ENCODE measurements at places on chromosomes 1 and 21.

DNA sequence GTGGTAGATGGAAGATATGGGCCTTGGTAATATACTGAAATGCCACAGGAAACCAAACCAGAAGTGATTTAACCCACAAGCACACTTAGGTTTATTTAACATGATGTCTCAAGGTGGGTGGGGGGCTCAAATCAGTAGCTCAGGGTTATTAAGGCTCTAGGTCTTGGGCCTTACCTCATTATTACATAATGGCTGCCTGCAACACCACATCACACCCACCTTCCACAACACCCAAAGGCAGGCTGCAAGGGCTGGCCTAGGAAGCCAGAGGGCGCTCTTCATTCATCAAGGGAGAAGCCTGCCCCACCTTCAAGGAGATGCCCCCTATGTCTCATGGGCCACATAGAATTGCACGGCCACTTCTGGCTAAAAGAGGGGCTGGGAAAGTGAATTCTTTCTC lies 6.0 kb downstream of the TFF1 start:
- DNase-seq: no peak

DNA sequence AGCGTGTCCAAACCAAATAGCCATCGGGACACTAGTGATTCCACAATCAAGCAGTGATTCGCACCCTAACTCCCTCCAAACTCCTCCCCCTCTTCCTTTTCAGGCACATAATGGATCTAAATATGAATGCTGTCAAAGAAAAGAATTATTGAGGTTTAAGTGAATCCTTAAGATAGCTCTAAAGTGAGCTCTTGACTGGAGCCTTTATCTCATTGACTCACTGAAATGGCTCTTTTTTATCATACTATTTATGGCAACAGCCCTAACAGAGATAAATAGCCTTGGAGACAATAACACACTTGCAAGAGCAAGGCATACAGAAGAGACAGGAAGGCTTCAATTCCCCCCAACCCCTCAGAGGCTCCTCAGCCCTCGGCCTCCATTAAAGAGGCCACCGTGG lies 143.3 kb downstream of the PLXNA2 start:
- no peak for DNase-seq

- DNase-seq: no peak
Observed at GRCh38 chr1:235566084-235566483, 61.8 kb upstream of the B3GALNT2 start.

GRCh38 chr21:44002511-44002910 lies 9.6 kb upstream of the TRAPPC10 start:
- DNase-seq: no peak

GRCh38 chr1:229507502-229507901 lies 639 bp downstream of the NUP133 start:
- DNase-seq: no peak

DNA sequence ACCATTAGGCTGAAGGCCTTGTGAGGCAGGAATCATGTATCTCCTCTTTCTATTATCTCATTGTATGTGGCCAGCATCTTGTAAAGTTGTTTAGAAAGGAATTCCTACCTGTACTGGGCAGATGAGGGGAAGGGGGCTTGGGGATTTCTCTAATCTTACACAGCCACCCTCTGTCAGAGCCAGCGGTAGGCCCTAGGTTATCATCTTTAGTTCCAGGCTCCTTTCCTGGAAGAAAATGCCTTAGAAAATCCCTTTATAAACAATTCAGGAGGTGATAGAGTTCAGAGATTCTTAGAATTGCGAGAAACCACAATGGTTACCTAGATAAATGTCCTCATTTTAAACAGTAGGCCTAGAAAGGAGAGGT lies 35.2 kb downstream of the DPT start:
- no peak for DNase-seq

GRCh38 chr1:88655685-88656299 lies 28.3 kb upstream of the PKN2 start:
- DNase-seq: peak; percentile 23

DNA sequence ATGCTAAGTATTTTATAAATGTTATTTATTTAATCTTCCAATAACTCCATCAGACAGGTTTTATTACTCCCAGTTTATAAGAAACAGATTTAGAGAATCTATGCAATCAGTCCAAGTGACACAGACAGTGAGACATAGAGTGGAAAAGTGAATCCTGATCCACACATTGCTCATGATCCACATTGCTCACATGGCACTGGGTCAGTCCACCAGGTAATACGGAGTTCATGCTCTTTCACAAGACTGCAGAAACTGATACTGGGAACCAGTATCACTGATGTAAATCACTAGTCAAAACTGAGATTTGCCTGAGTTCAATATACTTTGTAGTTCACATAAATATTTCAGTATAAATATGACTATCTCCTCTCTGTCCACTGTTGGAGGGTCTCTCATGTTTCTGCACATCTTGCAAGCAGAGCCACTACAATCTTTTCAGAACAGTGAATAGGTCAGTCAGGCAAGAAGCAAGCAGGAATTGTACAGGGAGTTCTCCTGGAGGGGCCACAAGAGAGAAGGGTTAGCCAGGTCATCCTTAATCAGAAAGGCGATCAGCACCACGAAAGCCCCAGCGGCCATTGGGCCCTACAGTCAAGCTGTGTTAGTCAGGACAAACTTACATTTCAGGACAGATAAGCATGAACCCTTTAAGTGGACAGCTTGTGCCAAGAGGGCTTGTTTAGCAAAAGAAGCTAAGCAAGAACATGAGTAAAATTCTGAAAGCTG lies 275.4 kb upstream of the NR5A2 start:
- no peak for DNase-seq

- DNase-seq: peak; percentile 72
Observed at GRCh38 chr1:9289711-9290485, 2.8 kb upstream of the SPSB1 start.

GRCh38 chr1:84634536-84635205 lies 55.6 kb downstream of the SSX2IP start:
- no peak for DNase-seq

DNA sequence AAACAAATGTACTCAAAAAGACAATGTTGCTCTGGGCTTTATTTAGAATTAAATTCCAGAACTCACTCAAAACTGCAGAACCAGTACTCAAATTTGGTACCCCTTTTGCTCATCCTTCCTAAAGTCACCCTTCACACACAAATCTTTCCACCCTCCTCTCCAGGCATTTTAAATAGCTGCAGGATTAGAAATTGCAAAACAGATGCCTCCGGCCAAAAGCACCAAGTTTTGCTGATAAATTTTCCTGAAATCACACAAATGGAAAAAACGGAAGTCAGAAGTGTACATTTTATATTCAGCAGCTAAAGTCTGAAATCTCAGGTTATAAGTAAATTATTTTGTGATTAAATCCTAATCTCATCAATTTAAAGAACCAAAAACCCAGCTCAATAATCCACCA lies 147.0 kb downstream of the NRIP1 start:
- no peak for DNase-seq

DNA sequence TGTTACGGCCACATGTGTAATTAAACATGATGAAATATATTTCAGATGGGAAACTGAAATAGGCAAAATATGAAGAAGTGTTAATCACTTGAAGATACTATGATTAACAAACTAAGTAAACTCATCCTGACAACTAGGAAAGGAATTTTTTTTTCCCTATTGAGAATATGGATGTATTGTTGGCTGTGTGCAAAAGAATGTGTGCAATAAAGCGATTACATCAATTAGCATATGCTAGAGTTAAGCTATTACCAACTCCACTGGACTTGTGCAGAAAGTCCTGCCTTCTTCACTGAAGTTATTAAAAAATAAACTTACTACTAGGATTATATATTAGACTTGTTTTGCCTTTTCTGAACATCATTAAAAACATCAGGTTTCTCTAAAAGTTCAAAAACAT lies 143.2 kb upstream of the DMRTA2 start:
- no peak for DNase-seq

GRCh38 chr1:60173729-60174505 lies 100.3 kb upstream of the C1orf87 start:
- no peak for DNase-seq

DNA sequence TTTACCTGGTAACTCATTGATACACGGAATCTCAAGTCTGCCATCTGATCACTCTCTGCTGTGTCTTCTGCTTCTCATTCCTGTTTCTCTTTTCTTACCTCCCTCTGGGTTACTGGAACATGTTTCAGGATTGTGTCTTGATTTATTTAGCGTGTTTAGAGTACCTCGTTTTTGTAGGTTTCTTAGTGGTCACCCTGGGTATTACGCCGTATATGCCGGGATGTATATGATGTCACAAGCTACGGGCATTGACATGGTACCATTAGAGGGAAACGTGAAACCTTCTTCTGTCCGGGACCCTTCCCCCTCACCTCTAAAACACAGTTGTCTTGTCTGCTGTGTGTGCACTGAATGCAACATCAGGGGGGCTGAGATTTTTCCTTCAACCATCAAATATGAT lies 2.8 kb downstream of the ACTRT2 start:
- DNase-seq: no peak

- no peak for DNase-seq
Observed at GRCh38 chr1:18284805-18285537, 177.4 kb downstream of the IGSF21 start.

- no peak for DNase-seq
Observed at GRCh38 chr1:45543581-45544417, 6.8 kb upstream of the AKR1A1 start.

DNA sequence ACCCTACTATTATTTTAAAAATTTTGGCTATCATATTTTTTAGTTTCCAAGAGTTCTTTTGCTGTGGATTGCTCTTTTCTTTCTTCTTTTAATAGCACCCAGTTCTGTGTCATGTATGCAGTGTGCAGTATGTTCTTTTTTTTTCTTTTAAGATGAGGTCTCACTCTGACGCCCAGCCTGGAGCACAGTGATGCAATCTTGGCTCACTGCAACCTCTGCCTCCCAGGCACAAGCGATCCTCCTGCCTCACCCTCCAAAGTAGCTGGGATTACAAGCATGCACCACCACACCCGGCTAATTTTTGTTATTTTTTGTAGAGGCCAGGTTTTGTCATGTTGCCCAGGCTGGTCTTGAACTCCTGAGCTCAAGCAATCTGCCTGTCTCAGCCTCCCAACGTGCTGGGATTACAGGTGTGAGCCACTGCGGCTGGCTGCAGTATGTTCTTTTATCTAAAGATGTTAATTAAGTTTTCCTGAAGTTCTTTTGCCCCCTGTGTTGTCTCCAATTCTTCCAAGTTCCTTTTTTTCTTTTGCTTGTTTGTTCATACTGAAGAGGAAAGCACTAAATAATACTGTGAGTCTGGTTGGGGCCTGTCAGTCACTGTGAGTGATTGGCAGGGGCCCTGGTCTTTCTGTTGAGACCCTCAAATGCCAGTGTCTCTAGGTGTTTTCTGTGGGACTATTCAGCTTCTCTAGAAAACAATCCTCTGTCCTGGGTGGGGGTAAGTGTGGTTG lies 17.5 kb upstream of the TTC22 start:
- DNase-seq: no peak

GRCh38 chr21:43772425-43772821 lies 3.7 kb downstream of the CSTB start:
- no peak for DNase-seq

GRCh38 chr1:24929398-24930259 lies 447 bp downstream of the RUNX3 start:
- DNase-seq: peak; percentile 53

- no peak for DNase-seq
Observed at GRCh38 chr1:204571631-204572030, 55.4 kb downstream of the MDM4 start.

- DNase-seq: no peak
Observed at GRCh38 chr1:161020509-161021164, at the start of gene F11R. Gene F11R (minus strand): TSS chr1:161021152. CDS start chr1:161021073, 79 bp downstream.

- no peak for DNase-seq
Observed at GRCh38 chr1:214603819-214604252, 841 bp downstream of the CENPF start.

DNA sequence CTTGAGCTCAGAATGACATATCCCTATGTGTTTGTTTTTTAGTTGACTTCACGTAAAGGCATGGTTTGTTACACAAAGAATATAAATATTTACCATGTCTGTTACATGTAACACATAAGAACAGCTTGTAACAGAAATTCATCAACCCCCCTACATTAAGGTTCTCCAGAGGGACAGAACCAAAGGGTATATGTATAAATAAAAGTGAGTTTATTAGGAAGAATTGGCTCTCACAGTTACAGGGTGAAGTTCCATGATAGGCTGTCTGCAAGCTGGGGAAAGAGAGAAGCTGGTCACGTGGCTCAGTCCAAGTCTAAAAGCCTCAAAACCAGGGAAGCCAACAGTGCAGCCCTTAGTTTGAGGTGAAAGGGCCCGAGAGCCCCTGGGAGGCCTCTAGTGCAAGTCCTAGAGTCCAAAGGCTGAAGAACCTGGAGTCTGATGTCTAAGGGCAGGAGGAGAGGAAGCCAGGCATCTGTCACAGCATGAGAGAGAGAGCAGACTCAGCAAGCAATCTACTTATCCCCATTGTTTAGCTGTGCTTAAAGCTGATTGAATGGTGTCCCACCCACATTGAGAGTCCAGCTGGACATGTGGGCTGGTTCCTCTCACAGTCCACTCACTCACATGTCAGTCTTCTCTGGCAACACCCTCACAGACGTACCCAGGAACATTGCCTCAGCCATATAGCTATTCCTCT lies 15.8 kb downstream of the THRAP3 start:
- no peak for DNase-seq

GRCh38 chr1:156845055-156845952 lies 13.6 kb downstream of the INSRR start:
- DNase-seq: no peak

GRCh38 chr1:226481133-226481532 lies 67.4 kb upstream of the STUM start:
- no peak for DNase-seq

DNA sequence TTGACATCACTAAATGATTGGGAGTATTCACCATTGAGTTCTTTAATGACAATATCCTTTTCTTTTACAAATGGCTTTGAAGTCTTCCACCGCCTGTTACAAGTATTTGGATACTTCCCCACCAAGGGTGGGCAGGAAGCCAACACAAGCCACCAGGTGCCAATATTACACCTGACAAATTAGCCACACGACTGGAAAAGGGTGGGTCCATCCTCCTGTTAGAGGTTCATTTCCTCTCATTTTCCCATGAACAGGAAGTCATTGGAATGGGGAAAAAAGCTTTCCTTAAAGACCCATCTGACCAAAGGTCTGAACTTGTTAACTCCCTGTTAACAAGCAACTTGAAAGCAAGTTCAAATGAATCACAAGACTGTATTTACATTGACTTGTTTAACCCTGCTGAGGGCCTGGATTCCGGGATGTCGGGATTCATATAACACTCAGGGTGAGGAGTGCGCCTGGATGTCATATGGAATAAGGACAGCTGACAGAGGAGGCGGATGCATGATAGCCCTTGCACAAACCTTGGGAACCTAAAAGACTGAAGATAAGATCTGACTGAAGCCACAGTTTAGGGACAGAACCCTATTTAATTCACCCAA lies 40.5 kb upstream of the PROX1 start:
- DNase-seq: no peak

All from AG08396 (cell line).